Eye (tissue), 1 donor: ENCODE measurements at places on chromosomes 2 and 18.

- no peak for DNase-seq
Observed at GRCh38 chr18:51491678-51492372, 294.3 kb upstream of the MEX3C start.

GRCh38 chr2:23584054-23584745 lies 199.2 kb downstream of the KLHL29 start:
- DNase-seq: no peak

DNA sequence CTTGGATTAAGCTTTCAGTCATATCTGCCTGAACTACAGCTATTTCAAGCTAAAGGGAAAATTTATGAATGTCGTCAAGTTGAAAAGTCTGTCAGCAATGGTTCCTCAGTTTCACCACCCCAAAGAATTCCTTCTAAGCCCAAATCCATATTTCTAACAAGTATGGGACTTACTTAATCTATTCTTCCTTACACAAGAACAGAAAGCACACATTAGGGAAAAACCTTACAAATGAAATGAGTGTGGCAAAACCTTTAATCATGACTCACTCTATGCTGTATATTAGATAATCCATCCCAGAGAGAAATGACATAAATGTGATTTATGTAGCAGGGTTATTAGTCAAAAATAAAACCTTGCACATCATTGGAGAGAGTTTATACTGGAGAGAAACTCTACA lies 78.9 kb downstream of the RAB31 start:
- DNase-seq: no peak

DNA sequence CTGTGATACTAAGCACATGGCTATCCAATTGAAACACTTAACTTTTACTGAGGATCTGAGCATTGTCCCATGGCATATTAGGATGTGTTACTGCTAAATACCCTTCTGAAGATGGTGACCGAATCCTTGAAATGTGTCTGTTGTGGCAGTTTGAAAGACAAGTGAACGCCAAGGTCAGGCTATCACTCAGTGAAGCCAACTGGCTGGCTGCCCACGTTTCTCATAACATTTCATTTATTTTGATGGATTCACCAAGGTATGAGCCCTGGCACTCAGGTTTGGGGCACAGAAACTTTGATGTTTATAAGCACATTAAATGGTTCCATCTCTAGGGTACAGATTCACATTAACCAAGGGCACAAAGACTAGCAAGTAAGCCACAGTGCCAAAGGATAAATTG lies 850.3 kb downstream of the DPP10 start:
- DNase-seq: no peak

GRCh38 chr2:217000406-217000805 lies 140.5 kb upstream of the TNP1 start:
- DNase-seq: no peak

GRCh38 chr18:77044866-77045664 lies 87.5 kb downstream of the MBP start:
- DNase-seq: no peak

- no peak for DNase-seq
Observed at GRCh38 chr2:65944213-65944612, 490.7 kb upstream of the MEIS1 start.

DNA sequence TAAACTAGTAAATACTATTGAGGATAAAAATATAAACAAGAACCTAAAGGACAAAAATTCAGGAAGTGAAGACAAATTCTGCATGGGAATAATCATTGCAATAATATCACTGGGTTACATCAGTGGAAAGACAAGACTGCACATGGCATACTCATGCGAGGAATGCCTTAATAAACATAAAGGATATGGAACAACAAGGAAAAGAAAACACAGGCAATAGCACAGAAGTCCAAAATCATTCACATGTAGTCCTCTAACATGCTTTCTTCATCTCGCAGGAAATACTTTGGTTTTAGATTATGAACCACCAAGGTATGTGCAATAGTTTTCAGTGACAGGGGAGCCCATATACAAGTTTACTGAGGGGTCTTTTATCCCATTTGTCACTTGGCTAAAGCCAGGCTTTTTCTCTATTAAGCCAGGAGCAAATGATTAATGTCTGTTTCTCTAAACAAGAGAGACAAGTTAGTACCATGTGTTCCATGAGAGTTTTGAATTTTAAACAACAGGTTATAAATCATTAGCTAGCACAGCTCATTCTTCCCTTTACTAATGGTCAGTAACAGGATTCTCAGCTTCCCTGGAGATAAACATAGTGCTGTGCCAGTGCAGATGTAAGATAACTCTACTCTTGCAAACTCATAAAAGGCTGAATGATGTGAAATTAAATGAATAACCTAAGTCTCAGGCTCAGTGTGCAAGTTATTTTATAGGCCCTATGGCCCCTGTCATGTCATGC lies 353.6 kb upstream of the FSIP2 start:
- DNase-seq: no peak

DNA sequence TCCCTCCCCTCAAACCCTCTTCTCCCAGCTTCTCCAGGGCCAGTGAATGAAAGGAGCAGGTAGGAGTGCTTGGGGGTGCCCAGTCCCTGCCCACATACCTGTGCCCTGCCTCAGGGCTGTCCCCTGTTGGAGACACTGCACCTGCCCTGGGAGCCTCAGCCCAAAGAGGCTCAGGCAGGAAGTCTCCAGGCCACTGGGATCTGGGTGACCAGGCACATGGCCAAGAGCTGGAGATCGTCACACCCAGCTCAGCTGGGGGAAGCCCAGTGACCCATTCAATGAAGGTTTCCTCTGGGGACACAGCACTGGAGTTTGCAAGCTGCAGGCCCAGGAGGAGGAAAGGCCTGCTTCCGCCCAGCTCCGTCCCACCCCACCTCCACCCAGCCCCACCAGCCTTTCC lies 156.4 kb downstream of the ZFP36L2 start:
- DNase-seq: no peak

DNA sequence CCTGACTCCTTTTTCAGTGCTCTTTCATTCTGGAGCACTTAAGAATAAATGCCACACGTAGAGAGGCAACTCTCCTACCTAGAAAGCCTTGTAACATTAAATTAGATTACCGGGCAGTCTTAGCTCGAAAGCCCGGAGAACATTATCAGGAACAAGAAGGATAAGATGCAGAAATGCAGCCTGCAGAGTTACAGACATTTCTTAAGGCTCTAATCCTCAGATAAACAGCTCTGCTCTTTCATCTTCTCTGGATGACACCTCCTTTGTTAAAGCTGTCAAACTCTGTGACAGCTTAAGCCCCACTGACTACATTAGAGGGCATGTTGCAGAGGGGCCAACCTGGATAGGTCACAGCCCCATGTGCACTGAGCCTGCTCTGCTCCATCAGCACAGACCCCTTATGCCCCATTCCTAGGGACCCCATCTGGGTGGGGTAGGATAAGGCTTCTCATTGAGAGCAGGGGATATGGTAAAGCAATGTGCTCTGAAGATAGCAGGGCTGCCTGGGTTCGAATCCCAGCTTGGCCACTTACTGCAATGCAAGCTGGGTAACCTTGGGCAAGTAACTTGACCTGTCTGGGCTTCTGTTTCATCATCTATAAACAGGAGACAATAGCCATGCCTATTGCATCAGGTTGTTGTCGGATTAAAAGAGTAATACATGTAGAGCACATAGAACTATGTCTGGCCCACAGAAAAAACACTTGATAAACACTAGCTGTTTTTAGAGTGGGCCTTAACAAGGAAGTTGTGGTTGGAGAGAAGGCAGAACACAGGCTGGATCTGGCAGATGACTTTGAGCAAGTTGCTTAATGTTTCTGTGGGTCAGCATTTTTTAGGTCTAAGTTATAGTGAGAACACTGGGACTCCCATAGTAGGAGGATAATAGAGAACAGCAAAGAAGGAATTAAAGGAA lies 111.4 kb downstream of the THNSL2 start:
- DNase-seq: peak; percentile 15

DNA sequence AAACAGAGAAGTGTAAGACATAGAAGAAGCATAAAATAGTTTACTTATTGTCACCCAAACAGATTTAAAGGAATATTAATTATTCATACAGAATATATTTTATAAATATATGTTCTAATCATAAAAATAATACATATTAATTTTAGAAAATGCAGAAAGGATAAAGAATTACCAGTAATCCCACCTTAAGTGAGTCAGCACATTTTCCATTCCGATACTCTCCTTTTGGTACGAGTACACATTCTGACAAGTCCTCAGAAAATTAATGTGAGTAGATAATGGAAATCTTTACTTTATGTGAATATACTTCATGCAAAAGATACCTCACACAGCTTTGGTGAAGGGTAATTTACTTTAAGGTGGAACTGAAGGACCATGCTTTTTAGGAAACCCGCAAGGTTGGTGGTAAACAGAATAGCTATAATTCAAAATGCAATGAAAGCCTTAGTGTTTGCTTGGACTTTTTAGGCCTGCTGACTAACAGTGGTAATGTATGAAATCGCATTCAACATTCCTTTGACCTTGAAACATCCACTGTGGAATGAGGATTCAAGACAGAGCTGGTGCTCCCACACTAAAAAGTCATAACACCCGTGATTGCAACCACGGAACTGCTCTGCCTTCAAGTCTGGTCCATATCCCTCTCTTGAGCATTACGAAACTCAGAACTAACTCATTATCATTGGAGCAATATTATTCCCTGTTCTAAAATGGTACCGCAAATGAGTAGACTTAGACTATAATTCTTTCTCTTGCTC lies 28.1 kb upstream of the HTR2B start:
- no peak for DNase-seq

DNA sequence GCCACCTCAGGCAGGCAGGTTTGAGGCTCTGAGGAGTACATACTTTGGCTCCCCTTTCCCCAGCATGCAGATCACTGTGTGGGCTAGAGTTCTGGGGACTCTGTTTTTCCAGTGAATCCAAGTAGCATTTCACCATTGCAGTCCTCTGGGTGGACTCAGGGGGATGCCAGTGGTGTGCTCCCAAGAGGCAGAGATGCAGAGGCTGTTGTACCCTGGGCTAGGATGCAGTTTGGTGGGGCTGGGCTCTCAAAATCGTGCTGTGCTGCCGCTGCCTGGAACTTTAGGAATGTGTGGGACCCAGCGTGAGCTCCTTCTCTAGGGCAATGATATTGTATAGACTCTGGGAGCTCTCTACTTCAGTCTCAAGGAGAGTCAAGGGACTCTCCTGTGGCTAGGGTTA lies 104.9 kb downstream of the MYO3B start:
- no peak for DNase-seq

DNA sequence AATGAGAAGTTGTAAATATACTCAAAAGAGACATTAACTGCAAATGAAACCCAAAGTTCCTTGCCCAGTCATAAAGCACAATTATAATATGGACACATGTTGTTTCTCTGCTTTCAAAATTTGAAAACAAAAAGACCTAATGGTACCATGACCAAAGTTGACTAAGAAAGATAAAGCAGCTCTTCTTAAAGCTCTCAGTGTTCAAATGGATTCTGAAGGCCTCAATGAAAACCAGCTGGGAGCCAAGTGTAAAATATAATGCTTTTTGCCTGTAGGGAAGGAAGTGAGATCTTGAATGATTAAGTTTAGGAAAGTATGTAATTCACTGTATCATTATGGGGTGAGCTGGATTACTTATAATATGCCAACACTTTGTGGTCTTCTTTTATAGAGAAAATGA lies 178.6 kb downstream of the SATB2 start:
- no peak for DNase-seq

DNA sequence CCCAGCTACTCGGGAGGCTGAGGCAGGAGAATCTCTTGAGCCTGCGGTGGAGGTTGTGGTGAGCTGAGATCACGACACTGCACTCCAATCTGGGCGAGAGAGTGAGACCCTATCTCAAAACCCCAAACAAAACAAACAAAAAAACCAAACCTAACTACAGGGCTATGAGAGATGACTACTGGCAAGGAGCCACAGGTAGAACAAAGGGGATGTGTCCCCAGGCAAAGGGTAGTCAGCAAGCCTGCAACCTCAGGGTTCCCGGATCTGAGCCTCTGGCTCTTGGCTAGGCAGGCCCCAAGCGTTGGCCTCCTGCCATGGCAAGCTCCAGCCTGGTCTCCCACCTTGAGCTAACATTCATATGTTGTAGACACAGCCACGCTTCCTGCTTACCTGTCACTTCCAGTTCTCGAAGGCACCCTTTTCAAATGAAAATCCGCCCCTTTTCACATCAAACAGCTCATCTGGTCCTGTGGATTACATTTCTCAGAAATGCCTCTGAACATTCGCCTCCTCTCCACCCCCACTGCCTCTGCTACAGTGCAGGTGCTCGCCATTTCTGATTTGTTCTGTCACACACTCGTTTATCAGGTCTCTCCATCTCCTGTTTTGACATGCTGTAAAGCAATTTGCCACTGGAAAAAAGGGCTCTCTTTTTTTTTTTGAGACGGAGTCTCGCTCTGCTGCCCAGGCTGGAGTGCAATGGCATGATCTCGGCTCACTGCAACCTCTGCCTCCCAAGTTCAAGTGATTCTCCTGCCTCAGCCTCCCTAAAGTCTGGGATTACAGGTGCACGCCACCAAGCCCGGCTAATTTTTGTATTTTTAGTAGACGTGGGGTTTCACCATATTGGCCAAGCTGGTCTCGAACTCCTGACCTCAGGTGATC lies 13.1 kb upstream of the ACTR3 start:
- DNase-seq: no peak

GRCh38 chr2:160125366-160125765 lies 63.0 kb upstream of the PLA2R1 start:
- DNase-seq: no peak

- DNase-seq: no peak
Observed at GRCh38 chr2:227188292-227188691, 23.9 kb downstream of the COL4A3 start.

DNA sequence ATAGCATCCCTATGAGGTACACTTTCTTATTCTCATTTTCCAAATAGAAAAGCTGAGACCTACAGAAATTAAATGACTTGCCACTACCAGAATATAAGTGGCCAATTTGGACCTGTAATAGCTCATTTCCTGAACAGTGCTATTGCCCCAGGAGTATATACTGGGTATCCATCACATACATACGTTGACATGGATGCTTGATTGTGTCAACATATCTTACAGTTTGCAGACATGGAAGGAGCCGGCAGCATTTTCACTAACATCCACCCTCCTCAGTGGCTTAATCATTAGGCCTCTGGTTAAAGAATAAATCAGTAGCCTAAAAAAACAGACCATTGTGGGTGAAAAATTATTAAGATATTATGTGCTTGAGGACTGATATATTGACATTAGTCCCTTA lies 829.3 kb downstream of the LRP1B start:
- DNase-seq: no peak

DNA sequence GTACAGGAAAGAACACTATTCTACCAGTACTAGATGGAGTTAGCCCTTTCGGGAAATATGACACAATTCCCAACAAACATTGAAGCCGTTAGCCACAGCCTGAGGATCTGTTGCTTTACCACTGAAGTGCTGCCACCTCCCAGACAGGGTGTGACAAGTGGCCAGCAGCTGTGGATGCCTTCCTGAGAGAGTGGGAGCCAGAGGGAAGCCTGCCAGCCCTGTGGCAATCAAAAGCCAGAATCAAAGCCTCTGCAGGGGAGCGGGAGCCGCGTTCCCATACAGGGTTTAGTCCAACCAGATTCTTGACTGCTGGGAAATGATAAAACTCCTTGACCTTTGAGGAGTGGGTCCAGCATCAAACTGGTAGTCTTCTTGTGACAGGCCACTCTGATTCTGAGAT lies 38.0 kb downstream of the SLC4A1AP start:
- DNase-seq: peak; percentile 11

- peak; percentile 6 for DNase-seq
Observed at GRCh38 chr2:181523756-181524155, 66.6 kb downstream of the ITGA4 start.
